ENCODE measurements at places on chromosomes 13 and 19.

DNA sequence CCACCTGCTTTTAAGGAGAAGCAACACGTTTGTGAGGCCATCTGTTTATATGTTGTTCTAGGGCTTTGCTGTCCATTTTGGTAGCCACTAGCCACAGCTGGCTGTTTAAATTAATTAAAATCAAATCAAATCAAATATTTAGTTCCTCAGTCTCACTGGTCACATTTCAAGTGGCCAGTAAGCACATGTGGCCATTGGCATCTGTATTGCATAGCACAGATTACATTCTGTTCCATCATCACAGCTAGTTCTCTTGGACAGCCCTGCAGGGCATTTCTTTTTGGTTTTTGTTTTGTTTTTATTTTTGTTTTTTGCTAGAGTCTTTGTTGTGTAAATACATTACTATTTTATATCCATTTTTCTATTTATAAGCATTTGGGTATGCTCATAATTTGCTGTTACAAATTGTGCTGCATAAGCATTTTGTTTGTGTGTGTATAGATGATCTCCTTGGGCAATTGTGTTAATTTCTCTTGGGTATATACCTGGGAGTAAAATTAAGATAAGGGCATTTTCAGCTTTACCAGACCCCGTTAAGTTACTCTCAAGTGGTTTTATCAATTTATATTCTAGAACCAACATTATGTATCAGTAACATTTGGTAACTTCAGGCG, 31.3 kb downstream of the SAE1 start:
- no peak for DNase-seq

GRCh38 chr13:64767054-64767453, 2463.1 kb downstream of the PCDH9 start:
- DNase-seq, result no peak

GRCh38 chr13:37179645-37180044, 74.2 kb upstream of the CSNK1A1L start:
- no peak for DNase-seq

DNA sequence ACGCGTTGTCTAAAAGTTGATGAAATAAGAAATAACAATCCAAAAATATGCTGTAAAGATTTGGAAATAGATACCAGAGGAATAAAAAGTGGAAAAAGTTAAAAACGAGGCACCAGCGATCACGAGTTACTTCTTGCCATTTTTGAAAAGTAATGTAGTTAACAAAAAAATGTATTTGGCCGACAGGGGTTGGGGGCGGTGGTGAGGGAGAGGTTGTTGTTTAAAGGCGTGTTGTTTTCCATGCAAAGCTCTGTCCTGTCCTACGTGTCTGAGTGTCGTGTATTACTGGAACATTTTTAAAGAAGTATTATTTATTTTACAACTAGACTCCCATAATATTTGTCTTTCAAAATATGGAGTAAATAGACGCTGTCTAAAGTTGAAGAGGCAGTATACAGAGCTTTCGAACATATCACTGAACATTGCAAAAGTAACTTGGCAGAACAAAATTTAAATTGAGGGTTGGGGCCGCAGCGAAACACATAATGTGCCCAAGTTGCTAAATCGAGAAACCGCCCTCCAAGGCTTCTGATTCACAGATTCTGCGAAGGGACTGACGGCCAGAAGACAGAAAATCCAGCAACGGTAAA, 823 bp downstream of the FBXO17 start:
- DNase-seq, result no peak

DNA sequence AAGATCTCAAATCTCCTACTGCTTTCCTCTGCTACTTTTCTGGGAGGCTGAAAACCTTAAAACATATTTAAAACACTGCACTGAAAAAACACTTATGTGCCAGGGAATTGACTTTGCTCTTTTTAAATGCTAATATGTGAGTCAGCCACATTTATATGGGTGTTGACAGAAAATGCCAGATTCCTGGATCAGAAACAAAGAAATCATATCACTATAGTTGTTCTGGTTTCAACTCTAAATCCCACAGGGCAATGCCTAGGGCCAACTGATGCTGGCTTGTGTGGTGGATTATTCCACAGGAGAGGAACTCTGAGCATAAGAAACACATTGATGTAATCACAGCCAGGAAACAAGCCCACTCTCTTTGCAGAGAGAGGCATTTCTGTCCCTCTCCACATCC, 1439.0 kb upstream of the SPRY2 start:
- no peak for DNase-seq

- DNase-seq, result no peak
These were observed 35.8 kb upstream of the ISYNA1 start for GRCh38 chr19:18473706-18474087.

- DNase-seq, result no peak
These were observed 41.2 kb downstream of the PCCA start for GRCh38 chr13:100130092-100130491.

- no peak for DNase-seq
These were observed 1.6 kb downstream of the HCN2 start for GRCh38 chr19:591099-591958.

DNA sequence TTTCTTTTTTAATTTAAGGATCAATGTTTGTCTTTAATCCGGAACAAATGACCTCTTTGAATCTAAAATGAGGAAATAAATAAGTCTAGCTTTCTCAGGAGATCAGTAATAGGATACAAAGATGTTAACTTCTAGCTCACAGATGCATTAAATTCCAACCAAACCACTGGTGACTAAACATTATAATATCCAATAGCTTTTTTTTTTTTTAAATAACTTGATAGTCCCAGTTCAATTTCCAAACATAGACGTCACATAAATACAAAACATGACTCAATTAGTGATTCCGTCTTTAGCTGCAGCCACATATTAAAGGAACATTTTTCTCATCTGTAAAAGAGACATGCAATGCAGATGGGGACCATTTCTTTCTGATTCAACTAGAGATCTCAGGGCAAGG, 390.5 kb upstream of the PCDH9 start:
- no peak for DNase-seq

GRCh38 chr13:47426126-47426849, 529.4 kb upstream of the HTR2A start:
- no peak for DNase-seq

DNA sequence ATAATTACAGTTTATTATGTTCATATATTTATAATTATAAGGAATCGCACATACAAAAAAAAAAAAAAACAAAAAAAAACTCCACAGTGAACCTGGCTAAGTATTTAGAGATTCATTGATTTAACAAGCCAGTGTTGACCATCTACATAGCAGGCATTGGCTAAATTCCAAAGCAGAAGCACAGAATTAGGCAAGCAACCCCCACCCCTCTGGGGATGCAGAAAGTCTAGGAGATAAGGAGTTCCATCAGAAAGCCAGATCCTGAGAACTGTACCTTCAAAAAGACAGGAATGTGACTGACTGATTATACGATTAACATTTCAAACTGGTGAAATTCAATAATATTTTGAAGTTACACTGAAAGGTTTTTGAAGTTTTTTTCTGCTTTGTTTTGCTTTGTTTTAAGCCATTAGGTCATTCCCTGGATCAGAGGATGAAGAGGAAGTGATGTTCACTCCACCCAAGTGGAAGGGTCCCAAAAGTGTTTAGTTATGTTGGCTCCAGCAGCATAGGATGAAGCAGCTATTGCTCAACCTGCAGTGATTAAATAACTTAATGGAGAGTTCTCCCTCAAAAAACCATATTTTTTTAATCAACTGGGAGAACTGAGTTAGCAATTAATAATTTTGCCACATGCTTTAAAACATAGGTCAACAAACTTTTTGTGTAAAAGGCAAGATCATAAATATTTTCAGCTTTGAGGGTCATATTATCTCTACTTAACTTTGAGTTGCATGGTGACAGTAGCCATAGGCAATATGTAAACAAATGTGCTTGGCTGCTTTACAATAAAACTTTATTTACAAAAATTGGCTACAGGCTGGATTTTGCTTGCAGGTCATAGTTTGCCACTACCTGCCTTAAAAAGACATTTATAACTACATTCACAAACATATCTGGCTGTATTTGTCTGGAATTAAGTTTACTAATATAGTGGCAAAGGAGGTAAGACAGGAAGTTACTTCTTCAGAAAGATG, 49.6 kb downstream of the DOCK9 start:
- no peak for DNase-seq

DNA sequence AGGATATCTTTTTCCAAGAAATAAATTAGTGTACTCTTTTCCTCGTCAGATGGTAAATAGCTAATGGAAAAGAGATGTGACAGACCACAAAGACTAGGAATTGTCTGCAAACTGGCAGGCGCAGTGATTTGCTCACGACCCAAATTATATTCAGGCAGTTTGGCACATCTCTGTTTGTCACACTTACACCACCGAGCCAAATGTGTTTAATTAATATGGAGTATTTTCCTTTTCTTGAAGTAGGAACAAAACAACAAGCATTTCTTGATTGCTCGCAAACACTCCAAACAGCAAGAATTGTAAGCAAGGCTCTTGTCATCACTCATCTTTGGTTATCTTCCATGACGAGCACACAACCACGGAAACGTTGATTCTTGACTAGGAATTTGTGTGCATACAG, 884.2 kb downstream of the PCDH9 start:
- DNase-seq, result no peak

- DNase-seq, result no peak
These were observed 7.8 kb upstream of the ZNF14 start for GRCh38 chr19:19740755-19741154.

- no peak for DNase-seq
These were observed 1.4 kb downstream of the LIG4 start for GRCh38 chr13:108213946-108214345.

DNA sequence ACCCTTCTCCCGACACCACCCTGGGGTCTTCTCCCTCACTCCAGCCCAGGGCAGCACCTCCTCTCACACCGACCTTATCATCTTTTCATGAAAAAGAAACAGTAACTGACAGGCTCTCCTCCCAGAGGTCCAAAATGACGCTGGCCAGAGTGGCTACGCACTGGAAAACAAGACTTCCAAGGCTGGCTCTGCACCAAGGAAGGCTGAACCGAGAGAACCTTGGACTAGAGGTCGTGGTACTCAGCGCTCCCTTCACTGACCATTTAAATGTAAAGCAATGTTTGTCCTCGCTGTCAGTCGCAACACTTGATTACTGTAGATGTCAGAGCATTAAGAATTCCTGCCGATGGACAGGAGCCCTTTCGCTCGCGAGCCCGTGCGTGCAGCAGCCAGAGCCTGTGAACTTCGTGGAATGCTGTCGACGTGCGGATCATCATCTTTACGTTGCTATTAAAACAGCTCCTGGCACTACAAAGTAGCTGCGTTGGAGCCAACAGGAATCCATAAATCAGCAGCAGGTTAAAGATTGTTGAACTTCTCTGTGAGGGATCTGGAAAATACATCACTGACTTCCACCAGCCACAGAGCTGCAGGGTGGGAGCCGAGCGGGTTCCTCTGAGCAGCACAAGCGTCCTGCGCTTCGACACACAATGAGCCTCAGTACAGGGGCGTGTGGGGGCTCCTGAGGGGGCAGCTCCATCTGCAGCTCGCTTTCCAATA, 125.5 kb upstream of the MCF2L start:
- DNase-seq, result no peak

Measured in stimulated activated CD4-positive, alpha-beta T cell treated with anti-CD3 and anti-CD28 coated beads, Interleukin-4, amount 100 ng/mL, for 48 hours (primary cell).